ENCODE measurements at places on chromosomes 16 and 17. TPM values are rescaled to one million over a fixed set of nuclear protein-coding genes. Genes with fewer than 3 reads are reported as not detected.

DNA sequence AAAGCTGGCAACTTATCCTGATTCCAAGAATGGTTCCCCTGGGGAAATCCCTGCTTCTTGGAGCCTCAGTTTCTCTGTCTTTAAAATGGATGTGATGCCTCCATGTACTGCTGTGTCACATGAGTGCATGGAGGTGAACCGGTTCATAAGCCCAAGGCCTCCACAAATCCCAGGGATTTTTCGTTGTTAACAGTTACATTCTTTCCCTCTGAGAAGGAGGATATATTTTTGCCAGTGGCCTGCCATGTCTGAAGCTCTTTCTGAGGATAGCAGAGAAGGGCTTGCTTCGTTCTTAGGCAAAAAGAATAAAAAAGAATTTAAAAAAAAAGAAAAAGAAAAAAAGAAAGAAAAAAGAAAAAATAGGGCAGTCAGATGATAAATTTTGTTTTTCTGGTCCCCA, 52.2 kb upstream of the CIBAR2 start:
- DNase-seq = no peak

KRT28 gene
- not detected for total RNA-seq

INTS2 gene
- total RNA-seq = 26.5 TPM

DNA sequence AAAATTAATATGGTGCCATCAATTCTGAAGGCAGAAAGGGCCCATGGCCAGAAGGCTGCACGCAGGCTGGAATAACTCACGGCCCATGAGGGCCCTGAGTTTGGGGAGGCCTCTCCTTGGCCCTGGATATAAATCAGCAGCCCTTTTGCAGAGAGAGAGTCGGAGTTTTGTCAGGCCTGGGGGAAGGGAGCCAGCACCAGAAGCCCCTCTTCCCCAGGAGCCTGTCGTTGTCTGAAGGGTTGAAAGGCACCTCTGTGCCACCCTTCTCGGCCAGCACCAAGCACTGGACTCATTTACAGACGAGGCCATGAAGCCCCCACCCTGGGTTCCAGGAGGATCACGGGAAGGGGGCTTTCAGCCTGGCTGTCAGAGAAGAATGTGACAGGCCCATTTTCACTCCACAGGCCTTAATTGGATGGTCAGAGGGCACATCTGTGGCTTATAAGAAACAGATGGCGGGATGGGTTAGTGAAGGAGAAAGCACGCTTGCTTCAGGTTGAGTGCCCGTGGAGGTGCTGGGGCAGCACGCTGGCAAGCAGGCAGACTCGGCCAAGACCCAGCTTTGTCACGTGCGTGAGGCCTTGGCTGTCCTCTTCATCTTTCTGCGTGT, 140.6 kb downstream of the CLEC16A start:
- no peak for DNase-seq

DNA sequence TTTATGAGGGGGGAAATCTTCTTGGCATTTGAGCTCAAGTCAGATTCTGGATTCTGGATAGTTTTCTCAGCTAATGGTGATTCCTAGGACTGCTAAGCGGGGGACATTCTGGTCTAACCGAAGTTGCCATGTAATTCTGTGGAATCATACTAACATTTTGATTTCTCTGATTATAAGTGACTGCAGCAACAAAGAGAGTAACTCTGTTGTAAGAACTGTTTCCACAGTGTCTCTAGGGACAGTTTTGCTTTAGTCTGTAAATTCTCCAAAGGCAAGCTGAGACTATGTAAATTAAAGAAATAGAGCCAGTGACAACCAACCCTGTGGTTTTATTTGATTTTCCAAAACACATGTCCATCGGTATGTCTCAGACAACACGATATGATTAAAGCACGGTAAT, 286.2 kb downstream of the IRX3 start:
- DNase-seq = no peak

TP53TG3B gene
- total RNA-seq = not detected
